Memory B cell (primary cell): ENCODE measurements at places on chromosomes 6 and 20.

DNA sequence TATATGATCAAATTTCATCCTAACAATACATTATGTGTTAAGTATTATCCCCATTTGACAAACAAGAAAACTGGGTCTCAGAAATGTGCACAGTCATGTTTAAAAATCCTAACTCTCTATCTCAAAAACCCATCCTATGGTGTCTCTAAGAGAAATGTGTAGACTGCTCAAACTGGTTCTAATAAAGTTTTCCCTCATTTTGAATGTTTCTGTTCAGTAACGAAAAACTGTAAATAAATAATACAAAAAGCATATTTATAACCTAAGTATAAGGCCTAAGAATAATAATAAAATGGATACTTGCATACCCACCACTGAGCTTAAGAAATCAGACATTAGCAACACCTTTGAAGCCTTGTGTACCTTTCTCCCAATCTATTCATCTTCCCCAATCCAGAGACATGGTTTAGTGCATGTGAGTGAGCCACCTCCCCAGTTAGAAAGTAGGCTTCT is 39.0 kb downstream of the TNFAIP3 start:
- DNase-seq: no peak

GRCh38 chr6:27512525-27512924 is 39.6 kb upstream of the ZNF184 start:
- DNase-seq: no peak

DNA sequence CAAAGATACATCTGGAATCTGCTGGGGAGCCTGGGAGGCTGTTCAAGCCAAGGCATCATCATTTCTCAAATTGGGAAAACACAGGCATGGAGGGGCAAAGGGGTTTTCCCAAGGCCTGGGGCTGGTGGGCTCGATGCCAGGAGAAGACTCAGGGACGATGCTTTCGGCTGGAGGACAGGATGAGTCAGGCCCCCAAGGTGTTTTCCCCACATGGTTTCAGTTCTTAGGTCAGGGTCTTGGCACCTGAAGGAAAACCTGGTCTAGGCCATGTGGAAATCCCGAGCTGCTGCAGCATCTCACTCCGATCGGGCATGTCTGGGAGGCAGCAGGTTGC is 348.1 kb downstream of the CDC5L start:
- no peak for DNase-seq

DNA sequence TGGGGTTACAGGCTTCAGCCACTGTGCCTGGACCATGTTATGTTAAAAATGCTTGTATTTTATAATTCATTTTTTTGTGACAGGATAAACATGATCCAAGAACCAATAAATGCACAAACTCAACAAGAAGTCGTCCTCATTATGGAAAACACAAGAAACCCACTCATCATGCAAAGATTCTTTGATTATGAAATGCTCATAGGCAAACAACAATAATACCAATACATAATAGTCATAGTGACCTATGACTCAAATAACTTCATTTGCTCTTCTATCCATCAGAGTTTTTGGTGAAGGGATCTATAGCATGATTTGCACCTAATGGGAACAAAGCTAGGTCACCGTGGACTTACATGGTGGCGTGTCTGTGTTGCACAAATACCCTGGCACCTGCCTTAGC is 217.1 kb upstream of the THEMIS start:
- no peak for DNase-seq

- no peak for DNase-seq
These were observed 636 bp downstream of the SUPT3H start for GRCh38 chr6:45377043-45377553.

GRCh38 chr6:82704045-82704444 is 340.4 kb downstream of the TPBG start:
- DNase-seq: no peak

- no peak for DNase-seq
These were observed 99.5 kb downstream of the FOXC1 start for GRCh38 chr6:1709234-1709641.

DNA sequence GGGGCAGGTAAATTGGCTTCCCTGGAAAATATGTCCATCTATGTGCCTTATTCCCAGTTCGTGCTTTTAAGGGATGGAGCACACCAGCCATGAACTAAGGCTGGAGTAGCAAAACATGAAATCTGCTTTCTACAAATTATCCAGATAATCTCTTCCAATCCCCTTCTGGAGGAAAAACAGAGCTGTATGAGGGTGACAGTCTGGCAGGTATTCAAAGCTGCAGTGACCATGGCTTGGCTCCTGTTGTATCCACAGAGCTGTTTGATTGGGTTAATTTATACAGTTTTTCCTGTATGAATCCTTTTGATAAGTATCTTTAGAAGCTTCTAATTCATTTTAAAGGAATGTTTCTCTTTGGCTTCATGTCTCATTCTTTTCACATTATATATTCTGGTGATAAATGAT is 144.4 kb downstream of the AIG1 start:
- DNase-seq: no peak

- DNase-seq: no peak
These were observed at the start of gene SLC13A3 for GRCh38 chr20:46651091-46651962. SLC13A3 (minus strand) TSS chr20:46651459; CDS start chr20:46651421, 38 bp downstream.

DNA sequence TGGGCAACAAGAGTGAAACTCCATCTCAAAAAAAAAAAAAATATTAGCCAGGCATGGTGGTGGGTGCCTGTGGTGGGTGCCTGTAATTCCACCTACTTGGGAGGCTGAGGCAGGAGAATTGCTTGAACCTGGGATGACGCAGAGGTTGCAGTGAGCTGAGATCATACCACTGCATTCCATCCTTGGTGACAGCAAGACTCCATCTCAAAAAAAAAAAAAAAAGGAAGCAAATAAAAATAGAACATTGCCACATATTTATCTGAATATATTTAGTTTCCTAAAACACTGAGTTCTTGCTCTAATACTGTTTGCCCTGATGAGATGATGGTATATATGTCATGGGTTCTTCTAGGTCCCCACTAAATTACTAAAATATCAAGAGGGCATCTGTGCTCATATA is 28.4 kb downstream of the CASP8AP2 start:
- DNase-seq: no peak

DNA sequence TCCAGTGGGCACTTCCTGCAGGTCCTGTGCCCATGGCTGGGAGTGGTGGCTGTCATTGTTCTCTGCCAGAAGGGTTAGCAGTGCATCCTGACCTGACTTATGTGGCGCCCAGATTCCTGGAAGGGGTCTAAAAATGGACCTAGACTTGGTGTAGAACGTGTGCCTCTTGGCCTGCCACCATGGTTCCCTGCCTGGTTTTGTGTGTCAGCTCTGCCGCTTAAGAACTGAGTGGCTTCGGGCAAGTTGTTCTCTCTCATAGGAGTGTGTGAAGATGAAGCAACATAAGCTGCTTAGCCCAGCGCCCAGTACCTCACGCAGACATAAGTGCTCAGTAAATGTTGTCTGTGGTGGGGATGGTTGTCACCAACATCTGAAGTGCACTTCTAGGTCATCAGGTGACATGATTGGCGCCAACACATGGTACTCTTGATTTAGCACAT is 52.1 kb downstream of the PTPN1 start:
- no peak for DNase-seq

DNA sequence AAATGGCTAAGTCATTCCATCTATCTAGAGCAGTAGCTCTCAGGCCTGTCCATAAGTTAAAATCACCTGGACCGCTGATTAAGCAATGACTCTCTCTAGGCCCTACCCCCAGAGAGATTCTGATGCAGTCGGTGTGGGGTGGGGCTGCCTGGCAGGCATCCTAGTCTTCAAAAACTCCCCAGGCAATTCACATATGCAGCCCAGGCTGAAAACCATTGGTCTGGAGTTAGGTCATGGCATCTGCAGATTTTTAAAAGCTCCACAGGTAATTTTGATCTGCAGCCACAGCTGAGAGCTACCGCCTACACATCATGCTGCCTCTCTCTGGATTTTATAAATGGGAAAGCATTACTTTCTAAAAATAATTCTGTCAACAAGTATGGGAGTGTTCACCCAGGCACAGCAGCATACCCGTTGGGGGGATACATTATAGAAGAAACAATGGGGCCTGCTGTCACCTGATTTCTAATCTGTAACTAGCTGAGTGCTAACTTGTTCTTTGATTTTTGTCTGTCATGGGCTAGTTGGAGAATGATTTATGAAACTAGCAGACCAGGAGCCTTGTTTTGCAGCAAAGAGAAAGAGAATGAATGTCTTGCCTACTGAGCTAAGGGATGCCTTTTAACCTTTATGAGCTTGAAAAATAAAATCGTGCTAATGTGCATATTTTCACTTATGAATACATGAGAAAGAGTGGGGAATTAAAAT is 44.1 kb upstream of the ATXN1 start:
- no peak for DNase-seq

GRCh38 chr20:47991875-47992488 is 206.7 kb upstream of the SULF2 start:
- no peak for DNase-seq

DNA sequence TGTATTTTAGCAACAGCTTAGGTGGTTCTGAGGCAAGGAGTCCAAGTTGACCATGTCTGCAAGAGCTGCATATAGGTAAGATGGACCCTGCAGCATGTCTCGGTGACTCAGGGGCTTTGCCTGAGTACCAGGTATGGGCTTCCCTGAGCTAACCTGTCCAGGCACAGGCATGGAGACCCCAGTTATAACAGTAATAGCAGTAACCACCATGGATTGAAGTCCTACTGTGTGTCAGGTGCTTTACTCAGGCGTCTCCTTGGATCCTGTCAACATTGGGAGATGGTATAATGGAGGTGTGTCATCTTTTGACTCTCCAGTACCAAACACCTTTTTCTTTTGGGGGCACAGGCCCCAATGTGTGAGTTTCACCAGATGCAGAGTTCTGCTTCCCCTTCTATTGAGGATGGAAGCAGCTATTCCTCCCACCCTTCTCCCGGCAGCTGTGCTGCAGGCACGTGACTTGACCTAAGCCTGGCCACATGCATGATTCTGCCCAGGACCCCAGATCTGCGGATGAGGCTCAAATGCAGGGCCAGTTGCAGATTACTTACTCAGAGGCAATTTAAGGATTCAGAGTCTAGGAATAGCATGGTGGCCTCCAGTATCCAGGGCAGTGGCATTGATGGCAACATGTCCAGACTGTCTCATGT is 13.8 kb downstream of the TREM1 start:
- DNase-seq: no peak

GRCh38 chr6:189676-190075 is 102.6 kb upstream of the DUSP22 start:
- no peak for DNase-seq

GRCh38 chr6:101550451-101550850 is 156.9 kb downstream of the GRIK2 start:
- no peak for DNase-seq

GRCh38 chr6:127538750-127539264 is 19.7 kb upstream of the MTCL3 start:
- no peak for DNase-seq

- peak; percentile 86 for DNase-seq
These were observed 4.9 kb upstream of the CD24 start for GRCh38 chr6:106979435-106979884.

DNA sequence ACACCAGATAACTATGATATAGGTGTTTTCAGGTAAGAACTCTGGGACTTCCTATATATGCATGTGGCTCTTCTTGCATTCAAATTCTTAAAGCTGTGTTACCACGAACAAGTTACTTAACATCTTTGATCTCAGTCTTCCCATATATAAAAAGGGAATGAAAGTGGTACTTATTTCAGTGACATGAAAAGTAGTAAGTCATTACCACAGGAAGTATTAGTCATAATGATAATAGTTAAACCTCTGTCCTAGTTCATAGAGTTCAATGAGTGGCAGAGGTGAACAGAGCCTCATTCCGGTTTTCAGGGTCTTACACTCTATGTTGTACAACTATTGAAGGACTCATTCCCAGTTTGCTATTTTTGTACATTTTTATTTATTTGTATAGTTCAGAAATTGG is 237.0 kb downstream of the NKAIN2 start:
- DNase-seq: no peak

DNA sequence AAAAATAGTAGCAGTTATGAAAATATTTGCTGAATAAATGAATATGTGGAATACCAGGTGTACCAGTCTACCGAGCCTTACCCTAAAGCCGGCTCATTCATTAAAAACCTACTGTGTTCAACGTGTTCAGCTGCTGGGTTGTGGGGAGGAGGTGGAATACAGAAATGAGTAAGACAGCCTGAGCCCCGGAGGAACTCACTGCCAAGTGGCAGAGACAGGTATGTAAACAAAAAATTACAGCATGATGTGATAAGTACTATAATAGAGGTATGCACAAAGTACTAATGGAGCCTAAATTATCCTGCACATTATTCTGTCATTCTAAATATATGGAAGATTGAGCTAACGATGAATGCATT is 6.8 kb upstream of the ADTRP start:
- DNase-seq: no peak

GRCh38 chr20:14561741-14562221 is 224.4 kb upstream of the FLRT3 start:
- no peak for DNase-seq

DNA sequence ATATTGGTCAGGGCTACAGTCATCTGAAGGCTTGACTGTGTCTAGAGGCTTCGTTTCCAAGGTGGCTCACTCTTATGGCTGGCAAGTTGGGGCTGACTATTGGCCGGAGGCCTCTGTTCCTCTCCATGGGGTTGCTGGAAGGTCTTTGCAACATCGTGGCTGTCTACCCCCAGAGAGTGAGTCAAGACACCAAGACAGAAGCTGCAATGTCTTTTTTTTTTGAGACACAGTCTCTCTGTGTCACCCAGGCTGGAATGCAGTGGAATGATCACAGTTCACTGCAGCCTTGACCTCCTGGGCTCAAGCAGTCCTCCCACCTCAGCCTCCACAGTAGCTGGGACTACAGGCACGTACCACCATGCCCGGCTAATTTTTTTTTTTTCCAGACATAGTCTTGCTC is 29.4 kb upstream of the KIF3B start:
- DNase-seq: no peak

- no peak for DNase-seq
These were observed 9.8 kb downstream of the RAET1G start for GRCh38 chr6:149913085-149913484.

- DNase-seq: no peak
These were observed 59.7 kb downstream of the TCP11 start for GRCh38 chr6:35081426-35081851.

DNA sequence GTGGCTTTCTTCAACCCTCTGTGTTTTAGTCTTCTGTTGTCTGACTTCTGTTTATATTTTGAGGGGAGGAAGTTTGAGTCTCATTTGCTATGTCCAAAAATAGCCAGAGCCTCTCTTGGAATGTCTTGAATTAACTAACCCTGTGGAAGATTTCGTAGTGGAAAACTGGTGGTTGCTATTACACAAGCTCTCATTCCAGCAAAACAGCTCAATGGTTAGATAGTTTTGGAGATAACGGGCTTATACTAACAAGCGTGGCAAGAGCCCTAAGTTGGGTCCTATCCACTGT is 1.6 kb downstream of the CCN2 start:
- no peak for DNase-seq

- no peak for DNase-seq
These were observed 27.1 kb downstream of the F13A1 start for GRCh38 chr6:6293317-6293716.

DNA sequence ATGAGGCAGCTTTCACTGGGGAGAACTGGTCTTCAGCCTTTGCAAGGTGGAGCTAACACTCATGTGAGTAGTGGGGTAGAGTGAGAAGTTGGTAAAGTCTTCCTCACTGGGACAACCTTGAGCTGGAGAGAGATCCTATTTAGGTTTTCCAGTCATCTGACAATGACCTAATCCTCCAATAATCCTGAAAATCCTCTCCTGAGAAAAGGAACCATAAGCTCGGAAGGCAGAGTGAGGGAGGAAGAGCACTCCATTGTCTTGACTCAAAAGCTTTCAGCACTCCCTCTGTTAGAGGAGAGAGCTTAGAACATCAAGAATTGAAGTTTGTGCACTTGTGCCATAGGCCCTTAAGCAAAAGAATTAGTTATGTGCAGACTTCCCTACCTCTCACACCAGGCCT is 77.8 kb downstream of the TRAM2 start:
- no peak for DNase-seq

GRCh38 chr20:53491462-53491861 is 102.2 kb downstream of the ZNF217 start:
- no peak for DNase-seq
